ENCODE measurements at places on chromosomes 1 and 21. TPM values are rescaled to one million over a fixed set of nuclear protein-coding genes. Genes with fewer than 3 reads are reported as not detected.

FCGR1A gene
- 2.7 TPM for total RNA-seq

ZFP69B gene
- total RNA-seq = 18.9 TPM

OR2T27 gene
- not detected for total RNA-seq

OR2L13 gene
- total RNA-seq = 0.74 TPM

CROCC gene
- 20.7 TPM for total RNA-seq

LCE3E gene
- not detected for total RNA-seq

FNBP1L gene
- 209 TPM for total RNA-seq

APOBEC4 gene
- total RNA-seq = not detected

TUT4 gene
- 95.1 TPM for total RNA-seq

AUNIP gene
- total RNA-seq = 0.98 TPM

NR1I3 gene
- total RNA-seq = under 0.01 TPM

CSMD2 gene
- 22.9 TPM for total RNA-seq

CYP4A22 gene
- total RNA-seq = not detected

PEAR1 gene
- total RNA-seq = 0.98 TPM

ZNF648 gene
- total RNA-seq = 0.25 TPM

GPATCH2 gene
- total RNA-seq = 18.4 TPM

CHI3L2 gene
- 0.49 TPM for total RNA-seq

GPR37L1 gene
- total RNA-seq = 1.2 TPM

OR10T2 gene
- not detected for total RNA-seq
